Dorsolateral prefrontal cortex (tissue), 122 donors: ENCODE measurements at places on chromosomes 7 and 10.

- DNase-seq, result no peak
Observed at GRCh38 chr10:131270461-131271190, 40.9 kb downstream of the TCERG1L start.

DNA sequence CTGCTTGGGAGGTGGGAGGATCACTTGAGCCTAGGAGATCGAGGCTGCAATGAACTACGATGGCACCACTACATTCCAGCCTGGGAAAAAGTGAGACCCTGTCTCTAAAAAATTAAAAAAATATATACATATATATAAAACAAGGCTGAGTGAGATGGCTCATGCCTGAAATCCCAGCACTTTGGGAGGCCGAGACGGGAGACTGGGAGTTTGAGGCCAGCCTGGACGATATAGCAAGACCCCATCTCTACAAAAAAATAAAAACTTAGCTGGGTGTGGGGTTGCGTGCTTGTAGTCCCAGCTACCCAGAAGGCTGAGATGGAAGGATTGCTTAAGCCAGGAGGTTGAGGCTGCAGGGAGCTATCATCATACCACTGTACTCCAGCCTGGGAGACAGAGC is 87.6 kb downstream of the CARD11 start:
- DNase-seq, result no peak

GRCh38 chr7:18467011-18467410 is 28.5 kb upstream of the HDAC9 start:
- no peak for DNase-seq

- DNase-seq, result no peak
Observed at GRCh38 chr10:50674469-50675254, 50.9 kb upstream of the SGMS1 start.

GRCh38 chr10:31064348-31064747 is 32.7 kb upstream of the ZNF438 start:
- no peak for DNase-seq

DNA sequence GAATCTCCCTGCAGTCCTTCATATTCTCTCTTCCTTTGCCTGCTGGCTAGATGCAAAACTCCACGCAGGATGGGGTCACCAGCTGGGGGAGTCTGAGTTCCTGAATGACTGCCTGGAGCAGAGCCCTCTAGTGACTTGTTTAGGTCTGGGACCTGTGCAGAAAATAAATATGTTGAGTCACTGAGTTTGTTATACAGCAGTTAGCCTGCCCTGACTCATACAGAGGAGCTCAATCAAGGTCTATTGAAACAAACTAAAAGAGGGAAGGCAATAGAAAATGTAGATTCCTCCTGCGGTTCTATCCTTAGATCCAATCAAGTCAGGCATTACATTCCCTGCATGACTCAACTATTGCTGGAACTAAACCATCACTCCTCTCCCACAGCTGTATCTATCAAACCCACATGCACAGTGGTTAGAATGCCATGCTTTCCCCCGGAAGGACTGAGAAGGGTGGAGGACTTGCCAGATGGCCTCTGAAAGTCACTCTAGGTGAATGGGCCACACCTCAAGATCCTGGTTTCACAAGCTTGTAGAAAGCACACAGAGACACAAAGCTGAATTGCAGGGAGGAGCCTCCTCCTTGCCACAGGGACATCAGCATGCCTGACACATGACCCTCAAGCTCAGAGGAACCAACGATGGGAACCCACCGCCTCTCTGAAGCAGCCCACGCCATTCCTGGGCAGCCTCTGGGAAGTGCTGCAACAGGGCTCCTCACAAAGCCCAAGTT is 73.9 kb downstream of the SH3PXD2A start:
- DNase-seq, result no peak

DNA sequence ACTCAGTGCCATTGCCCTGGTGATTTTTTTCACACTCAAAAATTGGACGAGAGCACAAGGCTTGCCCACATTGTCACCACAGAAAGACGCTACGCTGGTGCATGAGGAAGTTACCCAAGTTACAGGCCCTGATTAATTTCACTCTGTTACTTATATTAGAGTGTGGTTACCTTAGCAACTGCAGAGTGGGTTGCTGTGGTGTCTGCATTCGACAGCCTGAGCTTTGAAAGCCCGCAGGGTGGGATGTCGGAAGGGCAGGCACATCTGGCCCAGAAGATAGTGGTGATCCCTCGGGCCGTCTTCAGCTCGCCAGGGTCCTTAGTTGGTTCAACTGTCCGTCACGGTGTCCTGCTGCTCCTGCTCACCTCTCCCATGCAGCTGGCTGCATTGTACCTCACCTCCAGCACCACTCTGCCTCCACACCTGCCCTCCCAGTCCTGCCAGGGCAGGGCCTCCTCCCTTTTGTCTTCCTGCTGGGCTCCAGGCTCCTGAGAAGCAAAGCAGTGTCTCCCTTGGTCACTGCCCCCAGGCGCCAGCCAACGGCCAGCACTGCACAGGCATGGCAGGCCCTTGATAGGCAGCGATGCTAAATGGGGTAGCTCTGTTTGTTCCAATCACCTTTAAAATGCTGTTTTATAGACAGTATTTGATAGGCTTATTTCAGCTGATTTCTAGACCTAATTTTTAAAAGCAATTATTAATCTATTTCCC is 167.2 kb downstream of the EBF3 start:
- DNase-seq, result no peak

DNA sequence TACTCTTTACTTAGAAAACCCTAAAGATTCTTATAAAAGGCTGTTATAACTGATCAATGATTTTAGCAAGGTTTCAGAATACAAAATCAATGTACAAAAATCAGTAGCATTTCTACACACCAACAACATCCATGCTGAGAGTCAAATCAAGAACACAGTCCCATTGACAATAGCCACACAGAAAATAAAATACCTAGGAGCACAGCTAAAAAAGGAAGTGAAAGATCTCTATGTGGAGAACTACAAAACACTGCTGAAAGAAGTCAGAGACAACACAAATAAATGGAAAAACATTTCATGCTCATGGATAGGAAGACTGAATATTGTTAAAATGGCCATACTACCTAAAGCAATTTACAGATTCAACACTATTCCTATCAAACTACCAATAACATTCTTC is 427.0 kb downstream of the KCNMA1 start:
- no peak for DNase-seq

DNA sequence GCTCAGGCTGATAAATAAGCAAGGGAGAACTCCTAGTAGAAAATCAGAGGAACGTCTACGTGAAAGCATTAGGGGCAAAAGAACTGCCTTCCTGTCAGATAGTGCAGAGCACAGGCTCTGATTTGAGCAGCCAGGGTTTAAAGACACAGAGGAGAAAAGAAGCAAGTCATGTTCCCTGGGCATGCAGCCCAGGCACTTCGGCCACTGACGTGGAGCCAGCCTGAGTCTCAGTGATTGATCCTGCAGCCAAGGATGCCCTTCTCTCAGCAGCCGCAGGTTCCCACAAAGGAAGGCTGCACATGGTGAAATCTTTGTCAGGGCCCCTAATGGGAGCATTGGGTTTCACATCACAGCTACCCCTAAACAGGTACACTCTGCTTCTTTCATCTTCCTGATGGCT is 161.7 kb upstream of the HPS1 start:
- peak; percentile 9 for DNase-seq

- peak; percentile 90 for DNase-seq
Observed at GRCh38 chr7:143372070-143372469, 9.1 kb upstream of the ZYX start.

DNA sequence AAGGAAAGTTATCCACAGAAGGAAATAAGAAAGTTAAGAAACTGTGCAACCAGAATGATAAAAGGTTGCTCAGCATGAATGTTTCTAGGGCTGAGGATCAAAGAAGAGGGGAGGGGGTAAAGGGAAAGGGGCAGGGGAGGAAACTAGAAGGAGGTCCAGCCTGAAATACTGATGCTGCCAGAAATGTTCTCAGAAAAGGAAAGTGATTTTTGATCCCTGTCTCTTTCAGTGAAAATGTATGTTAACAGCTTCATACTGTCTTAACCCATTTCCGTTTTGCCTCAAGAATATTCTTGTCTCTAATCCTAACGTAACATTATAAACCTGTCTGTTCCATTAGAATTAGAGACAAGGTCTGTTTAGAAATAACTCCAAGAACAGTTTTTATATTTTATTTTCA is 49.6 kb downstream of the NEBL start:
- no peak for DNase-seq

DNA sequence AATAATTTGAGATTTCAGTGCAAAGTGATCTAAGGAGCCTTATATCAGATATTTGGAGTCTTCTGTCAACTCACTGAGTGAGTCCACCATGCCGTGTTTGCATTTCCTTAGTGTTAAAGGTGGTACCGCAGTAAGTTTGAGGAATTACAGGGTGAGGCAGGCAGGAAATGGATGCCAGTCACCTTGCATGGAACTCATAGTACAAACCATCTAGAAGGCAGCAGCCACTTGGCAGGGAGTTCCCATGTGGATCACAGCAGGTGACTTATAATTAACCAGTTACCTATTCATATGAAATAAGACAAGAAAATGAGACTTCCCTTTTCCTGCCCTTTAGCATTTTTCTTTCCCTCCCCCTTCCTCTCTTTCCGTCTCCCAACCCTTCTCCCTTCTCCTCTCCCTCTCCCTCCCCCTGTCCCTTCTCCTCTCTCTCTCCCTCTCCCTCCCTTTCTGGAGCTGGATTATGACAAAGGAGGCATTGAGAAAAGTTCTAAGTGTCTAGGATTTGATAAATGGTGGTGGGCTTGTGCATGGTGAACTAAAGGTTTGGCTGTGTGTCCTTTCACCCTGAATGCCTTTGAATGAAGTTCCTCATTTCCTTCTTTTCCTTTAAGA is 94.1 kb downstream of the LRRC4 start:
- DNase-seq, result no peak

GRCh38 chr10:7405637-7406036 is 5.2 kb downstream of the SFMBT2 start:
- DNase-seq, result no peak

DNA sequence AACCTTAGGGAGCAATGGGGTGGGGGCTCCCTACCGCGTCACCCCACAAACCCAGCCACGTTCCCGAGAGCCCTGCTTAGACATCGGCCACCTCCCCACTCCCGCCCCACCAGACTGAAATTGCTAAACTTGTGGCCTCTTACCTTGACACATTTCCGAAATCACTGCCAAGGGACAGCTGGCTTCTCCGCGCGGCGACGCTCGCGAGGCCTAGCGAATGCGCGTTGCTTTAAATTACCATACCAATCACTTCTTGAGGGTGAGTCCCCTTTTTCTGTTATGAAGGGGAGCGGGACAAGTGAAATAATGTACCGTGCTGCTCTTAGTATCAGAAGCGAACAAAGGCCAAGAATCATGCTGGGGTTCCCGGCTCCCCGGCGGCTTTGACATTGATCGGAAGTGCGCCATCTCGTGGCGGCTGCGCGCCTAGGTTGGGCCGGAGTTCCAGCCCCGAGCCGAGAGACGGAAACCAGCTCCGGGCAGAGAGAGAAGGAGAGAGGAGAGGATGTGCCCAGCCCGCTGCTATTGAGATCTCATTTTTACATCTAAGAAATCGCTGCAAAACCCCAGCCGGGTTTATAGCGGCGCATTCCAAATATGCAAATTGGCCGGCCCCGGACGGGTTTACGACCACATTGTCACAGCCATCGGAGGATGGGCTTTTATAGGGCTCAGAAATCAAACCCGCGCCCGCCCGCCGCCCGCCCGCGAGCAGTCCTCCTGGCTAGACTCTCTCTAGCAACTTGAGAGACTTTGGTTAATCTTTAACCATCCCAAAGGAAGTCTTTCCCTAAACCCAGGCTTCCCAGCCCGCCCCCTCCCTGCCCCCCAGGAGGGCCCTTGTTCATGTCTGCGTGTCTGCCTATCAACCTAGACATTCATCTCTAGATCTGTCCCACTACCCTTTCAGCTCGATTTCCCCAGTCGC is 5.3 kb downstream of the HOXA11 start:
- DNase-seq, result no peak

GRCh38 chr7:969403-969802 is 5.9 kb downstream of the COX19 start:
- no peak for DNase-seq

DNA sequence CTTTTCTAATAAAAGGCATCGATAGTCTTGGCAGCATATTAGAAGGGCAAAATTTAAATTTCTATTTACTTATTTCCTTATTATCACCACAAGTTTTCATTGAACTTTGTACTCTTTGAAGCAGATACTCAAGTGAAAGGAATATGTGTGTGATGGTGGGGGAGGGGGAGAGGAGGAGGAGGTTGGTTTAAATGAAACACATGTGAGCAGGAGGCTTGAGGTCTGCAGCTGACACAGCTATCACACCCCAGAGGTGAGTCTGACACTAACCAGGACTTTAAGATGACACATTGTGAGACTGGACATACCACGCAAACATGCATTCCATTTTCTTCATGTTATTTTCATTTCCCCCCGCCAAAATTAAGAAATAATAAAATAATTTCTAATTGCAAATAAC is 63.3 kb downstream of the CTTNBP2 start:
- no peak for DNase-seq

DNA sequence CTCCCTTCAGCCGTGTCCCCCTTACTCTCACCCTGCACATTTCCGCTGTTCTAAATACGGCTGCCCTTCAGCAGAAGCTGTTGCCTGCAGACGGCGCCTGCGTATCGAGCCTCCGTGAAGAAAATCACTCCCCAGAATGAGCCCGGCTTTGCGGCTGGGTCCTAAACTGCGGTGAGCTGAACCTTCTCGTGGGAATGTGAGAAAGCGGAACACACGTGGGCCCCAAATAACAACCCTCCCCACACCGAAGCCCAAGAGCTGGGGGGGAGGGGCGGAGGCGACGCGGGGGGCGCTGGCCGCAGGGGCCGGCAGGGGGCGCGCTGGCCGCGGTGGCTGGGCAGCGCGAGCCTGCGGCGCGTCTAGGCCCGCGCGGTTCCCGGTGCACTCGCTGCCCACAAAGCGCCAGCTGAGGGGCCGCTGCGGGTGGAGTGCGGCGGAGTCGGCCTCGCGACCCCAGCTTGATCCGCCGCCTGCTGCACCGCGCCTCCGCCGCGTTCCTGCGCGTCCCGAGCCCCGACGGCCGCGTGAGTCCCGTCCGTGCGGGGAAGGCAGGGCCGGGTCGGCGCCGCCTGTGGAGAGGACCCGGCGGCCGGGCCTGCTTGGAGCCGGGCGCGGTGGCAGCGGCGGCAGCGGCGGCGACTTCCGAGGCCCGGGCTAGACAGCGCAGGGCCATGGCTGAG is at the start of gene ZNF398:
TSS of gene ZNF398 (plus strand) at position 382 of the 680 bp plus-strand sequence. CDS start at position 672, 290 bp downstream.
- DNase-seq, result peak; percentile 72

GRCh38 chr7:23852135-23852534 is 142.1 kb downstream of the STK31 start:
- DNase-seq, result no peak

DNA sequence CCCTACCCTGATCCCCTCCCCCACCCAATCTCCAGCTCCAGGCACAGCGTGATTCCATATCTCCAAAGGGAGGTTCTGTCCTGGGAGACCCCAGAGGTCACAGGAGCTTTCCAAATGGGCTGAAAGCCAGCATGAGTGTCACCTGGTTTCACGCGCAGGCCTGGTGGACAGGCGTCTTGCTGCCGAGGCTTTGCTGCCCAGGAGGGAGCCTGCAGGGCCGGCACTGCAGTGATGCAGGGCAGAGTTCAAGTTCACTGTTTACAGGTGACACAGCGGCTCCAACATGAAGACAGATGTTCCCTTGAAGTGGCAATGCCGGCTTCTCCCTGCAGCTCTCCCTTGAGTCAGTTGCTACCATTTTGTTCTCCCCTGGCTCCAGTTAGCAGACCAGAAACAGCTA is 104.3 kb downstream of the TCERG1L start:
- DNase-seq, result no peak
